ENCODE measurements at places on chromosomes 5 and 9. TPM values are rescaled to one million over a fixed set of nuclear protein-coding genes. Genes with fewer than 3 reads are reported as not detected.

The OR1J2 gene
- polyA plus RNA-seq: 0.64 TPM

GRCh38 chr5:138936968-138937345 lies 61.8 kb upstream of the LRRTM2 start:
- DNase-seq: no peak

DNA sequence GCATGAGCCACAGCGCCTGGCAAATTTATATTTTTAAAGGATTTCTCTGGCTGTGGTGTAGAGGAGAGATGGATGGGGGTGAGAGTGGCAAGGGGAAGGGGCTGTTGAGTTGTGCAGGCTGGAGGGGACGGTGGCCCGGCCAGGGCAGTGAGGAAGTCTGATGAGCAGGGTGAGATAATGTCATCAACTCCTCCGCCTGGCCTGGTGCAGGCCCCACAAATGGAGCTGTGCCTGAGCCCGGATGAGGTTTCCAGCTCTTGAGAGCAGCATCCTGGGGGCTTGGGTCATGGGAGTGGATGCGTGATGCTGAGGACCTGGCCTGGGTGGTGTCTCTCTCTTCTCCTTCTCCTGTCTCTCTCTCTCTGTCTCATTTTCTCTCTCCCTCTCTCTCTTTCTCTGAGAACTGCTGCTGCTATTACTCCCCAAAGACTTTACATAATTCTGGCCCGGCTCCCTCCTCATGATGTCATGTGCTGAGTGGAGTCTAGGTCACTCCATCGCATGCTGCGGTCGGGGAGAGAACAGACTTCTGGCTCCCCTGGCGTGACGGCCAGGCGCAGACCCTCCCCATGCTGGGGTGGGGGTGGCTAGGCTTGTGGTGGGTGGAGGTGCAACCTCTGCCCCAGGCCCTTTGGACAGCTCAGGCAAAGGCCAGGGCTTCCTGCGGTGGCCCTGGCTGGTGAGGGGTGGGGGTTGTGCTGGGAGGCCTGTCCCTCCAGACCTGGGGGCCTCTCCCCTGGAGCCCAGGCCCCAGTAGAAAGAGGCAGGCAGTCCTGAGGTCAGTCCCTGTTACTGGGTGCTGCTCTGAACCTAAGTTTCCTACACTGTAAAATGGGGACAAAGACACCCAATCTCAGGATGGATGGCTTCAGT lies 26.4 kb downstream of the FGF18 start:
- no peak for DNase-seq

GRCh38 chr9:112038017-112038408 lies 137.1 kb downstream of the SUSD1 start:
- no peak for DNase-seq

DNA sequence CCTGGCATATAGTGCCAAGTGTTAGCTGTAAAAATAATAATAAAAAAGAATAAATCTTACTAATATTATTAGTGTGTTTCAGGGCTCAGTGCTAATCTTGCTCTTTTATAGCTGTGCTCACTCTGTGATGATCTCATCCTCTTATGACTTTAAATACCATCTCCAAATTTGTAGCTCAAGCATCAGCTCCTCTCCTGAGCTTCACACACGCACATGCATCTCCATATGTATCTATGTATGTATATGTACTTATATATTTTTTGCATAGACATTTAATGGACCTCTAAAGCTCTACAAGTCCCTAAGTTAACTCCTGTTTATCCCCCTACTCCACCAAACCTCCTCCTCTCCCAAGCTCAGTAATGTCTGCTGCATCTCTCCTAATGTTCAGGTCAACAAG lies 170.8 kb upstream of the NR3C1 start:
- DNase-seq: no peak

- DNase-seq: no peak
Measured at GRCh38 chr5:64158827-64159226, 6.8 kb upstream of the RNF180 start.

GRCh38 chr9:116191576-116192415 lies 38.2 kb downstream of the PAPPA start:
- no peak for DNase-seq

- DNase-seq: no peak
Measured at GRCh38 chr9:89738137-89738932, 133.5 kb downstream of the GADD45G start.

The GABBR2 gene
- 1.6 TPM for polyA plus RNA-seq

The KCNV2 gene
- not detected for polyA plus RNA-seq

The MEGF9 gene
- 1.1 TPM for polyA plus RNA-seq
